Hematopoietic multipotent progenitor cell treated with erythropoietin and hydrocortisone succinate and interleukin-3 and kit ligand, for 4 days (in vitro differentiated cells): ENCODE measurements at places on chromosomes 16 and 17.

- DNase-seq, result no peak
Measured at GRCh38 chr17:7859028-7859427, 1.2 kb downstream of the CYB5D1 start.

DNA sequence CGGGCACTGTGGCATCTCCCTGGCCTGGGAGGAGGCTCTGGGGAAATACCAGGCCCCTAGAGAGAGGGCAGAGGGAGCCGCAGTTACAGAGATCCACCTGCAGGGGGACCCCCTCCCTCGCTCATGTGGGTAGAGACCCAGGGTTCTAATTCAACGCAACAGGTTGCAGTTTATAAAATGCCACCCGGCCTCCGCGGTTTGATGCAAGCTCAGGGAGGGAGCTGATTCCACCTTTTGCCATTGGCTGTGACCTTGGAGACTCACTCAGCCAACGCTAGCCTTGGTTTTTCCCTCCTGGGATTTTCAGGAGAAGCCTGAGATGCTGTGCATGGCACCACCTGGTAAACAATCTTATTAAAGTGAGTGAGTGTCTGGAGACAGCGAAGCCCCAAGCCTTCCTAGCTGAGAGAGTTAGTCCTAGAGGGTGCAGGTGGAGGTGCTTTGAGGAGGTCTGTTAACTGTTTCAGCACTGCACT, 12.1 kb downstream of the TTLL6 start:
- peak; percentile 78 for DNase-seq

GRCh38 chr17:61399131-61400065, at the start of gene TBX2:
Gene TBX2 (plus strand): TSS chr17:61399843. CDS start chr17:61400177, 334 bp downstream.
- no peak for DNase-seq

DNA sequence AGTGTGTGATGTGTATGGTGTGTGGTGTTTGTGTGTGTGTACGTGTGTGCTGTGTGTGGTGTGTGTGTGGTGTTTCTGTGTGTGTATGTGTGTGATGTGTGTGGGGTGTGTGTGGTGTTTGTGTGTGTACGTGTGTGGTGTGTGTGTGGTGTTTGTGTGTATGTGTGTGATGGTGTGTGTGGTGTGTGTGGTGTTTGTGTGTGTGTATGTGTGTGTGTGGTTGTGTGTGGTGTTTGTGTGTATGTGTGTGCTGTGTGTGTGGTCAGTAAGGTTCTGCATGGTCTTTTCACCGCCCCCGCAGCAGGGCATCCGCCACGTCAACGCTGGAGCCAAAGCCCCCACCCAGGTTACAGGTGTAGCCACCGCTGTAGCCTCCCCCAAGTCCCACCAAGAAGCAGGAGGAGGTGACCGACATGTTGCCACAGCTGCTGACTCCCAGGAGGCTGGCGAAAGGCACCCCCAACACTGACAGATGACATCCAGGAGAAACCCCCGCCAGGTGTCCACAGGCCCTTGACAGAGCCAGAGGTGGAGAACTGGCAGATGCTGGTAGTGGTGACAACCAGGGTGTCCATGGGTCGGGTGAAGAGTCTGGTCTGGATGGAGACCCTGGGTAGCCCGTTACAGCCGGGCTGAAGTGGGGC, 9.3 kb upstream of the KRT17 start:
- peak; percentile 28 for DNase-seq

DNA sequence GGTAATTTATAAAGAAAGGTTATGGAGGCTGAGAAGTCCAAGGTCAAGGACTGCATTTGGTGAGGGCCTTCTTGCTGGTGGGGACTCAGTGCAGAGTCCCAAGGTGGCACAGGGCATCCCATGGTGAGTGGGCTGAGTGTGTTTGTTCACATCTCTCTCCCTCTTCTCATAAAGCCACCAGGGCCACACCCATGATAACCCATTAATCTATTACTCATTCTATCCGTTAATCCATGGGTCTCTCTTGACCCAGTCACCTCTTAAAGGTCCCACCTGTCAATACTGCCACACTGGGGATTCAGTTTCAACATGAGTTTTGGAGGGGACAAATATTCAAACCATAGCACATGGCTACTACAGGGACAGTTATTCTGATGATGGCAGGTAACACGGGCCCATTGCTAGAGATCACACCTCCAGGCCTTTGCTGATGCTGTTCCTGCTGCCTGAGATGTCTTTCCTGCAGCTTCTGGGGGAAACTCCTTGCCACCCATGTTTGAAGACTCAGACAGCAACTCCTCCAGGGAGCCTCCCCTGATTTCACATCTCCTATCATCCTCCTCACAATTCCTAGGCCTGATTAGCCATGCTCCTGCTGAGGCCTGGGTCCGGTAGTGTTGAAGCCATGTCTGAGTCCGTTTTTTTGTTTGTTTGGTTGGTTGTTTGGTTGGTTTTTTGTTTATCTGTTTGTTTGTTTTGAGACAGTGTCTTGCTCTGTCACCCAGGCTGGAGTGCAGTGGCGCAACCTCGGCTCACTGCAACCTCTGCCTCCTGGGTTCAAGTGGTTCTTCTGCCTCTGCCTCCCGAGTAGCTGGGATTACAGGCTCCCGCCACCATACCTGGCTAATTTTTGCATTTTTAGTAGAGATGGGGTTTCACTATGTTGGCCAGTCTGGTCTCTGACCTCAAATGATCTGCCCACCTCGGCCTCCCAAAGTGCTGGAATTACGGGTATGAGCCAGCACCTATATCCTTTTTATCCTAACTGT, 16.1 kb downstream of the SOCS1 start:
- DNase-seq, result no peak

- DNase-seq, result no peak
Measured at GRCh38 chr17:57357392-57357784, 101.1 kb downstream of the MSI2 start.

DNA sequence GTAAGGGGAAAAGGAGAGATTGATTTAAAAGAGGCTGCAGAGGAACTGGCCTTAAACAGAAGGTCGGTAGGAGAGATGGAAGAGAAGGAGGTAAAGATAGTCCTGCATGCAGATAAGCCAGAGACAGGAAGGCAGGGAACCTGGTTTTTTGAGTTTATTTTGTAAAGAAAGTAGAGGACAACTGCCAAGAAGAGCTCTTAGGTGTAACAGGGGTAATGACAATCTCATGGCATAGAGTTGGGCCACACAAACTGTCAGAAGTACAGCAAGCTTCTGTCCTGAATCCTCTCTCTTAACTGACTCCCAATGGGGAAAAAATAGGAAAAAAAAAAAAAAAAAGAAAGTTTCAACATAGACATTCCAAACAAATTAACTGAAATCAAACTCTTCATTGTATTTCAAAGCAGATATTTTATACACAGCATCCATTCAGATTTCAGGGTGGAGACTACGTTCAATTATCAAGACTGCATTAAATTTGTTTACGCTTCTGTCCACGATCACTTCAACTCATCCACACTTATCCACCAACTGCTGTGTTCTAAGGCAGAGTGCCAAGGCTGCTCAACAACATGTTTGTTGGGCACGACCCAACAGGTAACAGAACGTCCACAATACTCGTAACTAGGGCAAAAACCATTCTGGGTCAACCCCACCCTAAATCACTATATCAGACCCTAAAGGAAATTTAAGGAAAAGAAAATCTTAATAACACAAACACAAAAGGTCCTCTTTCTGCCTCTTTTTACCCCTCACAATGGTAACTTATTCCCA, 34.9 kb downstream of the USP31 start:
- no peak for DNase-seq

GRCh38 chr17:67902511-67903231, 77.4 kb downstream of the BPTF start:
- DNase-seq, result no peak

DNA sequence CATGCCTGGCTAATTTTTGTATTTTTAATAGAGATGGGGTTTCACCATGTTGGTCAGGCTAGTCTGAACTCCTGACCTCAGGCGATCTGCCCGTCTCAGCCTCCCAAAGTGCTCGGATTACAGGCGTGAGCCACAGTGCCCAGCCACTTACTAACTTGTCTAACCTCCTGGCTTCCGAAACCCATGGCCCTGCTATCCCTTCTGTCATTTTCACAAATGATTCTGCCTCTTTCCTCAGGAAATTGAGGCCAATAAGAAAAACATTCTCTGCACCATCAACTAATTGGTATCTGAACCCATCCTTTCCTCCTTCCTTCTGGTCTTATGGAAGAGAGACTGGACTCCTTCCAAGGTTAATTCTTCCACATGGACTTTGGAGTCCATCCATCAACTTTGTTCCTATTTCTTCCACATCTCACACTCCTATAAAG, 27.9 kb upstream of the TNRC6A start:
- no peak for DNase-seq

DNA sequence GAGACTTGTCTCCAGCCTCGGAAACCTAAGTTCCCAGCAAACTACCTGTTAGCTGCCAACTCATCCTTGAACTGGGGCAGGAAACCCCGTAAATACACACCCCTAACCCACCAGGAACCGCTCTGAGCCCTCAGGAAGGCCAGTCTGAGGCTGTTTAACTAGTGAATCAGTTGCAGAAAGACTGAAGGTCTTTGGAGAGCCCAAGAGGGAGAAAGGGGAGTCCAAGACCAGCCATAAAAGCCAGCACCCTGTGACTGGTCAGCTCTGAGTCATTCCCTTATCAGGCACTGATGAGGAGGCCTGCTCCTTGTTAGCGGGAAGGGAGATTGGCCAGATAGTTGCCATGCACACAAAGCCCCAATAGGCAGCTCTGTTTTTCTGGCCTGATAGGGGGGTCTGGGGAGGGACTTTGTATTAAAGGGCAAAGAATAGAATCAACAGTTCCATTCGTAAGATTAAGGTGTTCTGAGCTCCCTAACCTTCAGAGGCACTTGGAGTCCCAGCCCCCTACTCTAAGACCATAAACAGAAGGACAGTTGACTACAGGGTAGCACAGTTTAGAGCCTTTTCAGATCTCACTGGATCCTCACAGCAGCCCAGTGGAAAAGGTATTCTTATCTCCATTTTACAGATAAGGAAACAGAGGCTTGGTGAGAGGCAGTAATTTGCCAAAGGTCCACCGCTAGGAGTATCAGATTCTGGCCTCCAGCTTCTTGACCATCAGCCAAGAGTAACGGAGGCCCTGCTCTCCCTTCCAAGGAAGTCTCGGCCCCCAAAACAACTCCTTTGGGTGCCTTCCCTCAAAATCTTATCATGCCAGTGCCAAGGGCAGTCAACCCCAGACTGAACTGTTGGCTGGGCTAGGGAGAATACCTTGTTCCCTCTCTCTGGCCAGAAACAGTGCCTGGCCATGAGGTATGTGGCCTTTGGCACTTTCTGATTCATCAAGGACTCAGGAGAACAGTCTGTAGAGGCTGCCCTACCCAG, 2.2 kb upstream of the KRT19 start:
- peak; percentile 77 for DNase-seq

GRCh38 chr17:1996800-1997288, 28.3 kb downstream of the RTN4RL1 start:
- DNase-seq, result no peak

- peak; percentile 77 for DNase-seq
Measured at GRCh38 chr17:16439303-16439791, 24.0 kb downstream of the TRPV2 start.

DNA sequence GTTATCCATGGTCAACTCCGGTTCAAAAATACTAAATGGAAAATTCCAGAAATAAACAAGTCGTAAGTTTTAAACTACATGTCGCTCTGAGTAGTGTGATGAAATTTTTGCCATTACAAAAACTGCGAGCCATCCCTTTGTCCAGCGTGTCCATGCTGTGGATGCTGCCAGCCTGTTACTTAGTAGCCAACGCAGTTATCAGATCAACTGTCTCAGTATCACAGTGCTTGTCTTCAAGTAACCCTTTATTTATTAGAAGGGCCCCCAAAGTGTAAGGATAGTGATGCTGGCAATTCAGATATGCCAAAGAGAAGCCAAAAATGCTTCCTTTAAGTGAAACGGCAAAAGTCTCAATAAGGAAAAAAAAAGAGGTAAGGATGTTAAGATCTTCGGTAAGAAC, 23.9 kb downstream of the SNN start:
- DNase-seq, result no peak

- DNase-seq, result peak; percentile 78
Measured at GRCh38 chr16:2178321-2179106, 17.9 kb downstream of the CASKIN1 start.

GRCh38 chr16:51267681-51268080, 116.6 kb upstream of the SALL1 start:
- no peak for DNase-seq

- DNase-seq, result no peak
Measured at GRCh38 chr16:71426880-71427615, 14.8 kb downstream of the TLE7 start.

DNA sequence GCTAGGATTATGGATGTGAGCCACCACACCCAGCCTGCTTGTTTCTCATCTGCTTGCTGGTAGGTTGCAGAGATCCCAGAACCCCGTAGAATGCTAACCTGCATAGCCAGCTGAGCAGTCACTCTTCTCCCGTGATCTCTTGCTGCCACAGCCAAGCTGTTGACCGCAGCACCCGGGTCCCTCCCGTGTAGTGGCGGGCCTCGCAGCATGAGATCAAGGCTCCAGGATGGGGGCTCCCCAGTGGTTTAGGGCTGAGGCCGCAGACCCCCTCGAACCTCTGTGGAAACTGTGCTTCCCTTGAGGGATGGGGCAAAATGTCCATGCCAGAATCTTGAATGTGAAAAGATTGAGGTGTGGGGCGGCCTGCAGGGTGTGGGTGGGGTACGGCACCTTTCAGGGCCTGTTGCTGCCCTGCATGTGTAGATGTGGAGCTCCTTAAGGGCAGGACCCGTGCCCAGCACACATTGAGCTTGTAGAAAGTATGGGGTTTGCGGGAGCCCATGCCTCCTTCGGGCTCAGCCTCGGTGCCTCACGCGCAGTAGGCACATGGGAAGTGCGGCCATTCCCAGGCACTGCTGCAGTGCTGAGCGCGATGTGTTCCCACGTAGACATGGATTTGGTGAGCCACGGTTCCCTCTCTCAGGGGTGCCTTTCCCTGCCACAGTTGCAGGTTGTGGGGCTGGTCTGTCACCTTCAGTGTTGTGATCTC, 99.9 kb downstream of the BANP start:
- DNase-seq, result no peak
